Posterior cingulate gyrus (tissue), 11 donors: ENCODE measurements at places on chromosomes 2 and 18.

DNA sequence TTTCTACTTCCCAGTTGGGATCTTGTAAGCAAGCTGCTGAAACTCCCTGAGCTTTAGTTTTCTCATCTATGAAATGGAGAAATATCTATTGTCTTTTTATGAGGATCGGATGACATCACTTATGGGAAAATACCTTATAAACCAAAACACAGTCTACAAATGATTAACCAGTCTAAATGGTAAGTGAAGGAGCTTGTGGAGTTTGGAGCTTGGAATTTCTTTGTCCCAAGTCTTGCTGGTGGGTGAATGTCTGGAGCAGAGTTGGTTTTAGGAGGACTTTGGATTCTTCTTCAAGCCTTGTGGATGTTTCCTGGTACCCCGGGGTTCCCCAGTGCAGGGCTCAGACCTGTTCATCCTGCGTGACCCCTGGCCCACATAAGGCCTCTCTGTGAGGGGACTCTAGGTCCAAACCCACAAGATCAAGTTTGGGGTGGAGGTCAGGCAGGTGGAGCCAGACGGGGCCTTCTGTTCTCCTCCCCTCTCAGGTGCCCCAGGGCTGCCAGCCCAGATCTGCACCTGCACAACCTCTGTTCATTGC is 43.2 kb downstream of the FOSL2 start:
- DNase-seq, result no peak

DNA sequence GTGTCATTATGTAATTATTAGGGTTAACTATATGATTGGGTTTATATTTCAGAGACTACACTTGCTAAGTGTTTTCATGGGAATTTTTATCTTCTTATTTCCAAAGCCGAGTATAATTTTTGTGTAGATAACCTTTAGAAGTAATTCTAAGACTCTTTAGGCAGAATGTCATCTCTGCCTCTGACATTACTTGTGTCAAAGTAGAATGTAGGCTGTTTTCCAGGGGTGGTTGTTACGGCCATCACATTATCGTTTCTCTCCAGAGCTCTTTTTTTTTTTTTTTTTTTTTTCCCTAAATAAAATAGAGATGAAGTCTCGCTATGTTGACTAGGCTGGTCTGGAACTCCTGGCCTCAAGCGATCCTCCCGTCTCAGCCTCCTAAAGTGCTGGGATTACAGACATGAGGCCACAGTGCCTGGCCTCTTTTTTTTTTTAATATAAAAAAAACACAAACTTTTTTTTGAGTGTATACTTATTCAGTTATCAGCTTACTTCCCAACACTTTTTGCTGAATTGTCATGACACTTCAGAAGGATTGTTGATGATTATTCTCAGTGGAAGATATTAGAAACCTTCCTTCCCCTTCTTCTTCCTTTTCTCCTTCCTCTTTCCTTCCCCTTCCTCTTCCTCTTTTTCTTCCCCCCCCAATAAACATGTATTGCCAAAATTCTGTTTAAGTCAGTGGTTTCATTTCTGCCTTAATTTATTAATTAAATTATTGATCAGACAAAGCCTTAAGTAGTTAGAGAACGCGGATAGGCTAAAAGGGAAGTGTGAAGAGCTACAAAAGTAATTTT is 2.3 kb downstream of the PIKFYVE start:
- DNase-seq, result no peak

DNA sequence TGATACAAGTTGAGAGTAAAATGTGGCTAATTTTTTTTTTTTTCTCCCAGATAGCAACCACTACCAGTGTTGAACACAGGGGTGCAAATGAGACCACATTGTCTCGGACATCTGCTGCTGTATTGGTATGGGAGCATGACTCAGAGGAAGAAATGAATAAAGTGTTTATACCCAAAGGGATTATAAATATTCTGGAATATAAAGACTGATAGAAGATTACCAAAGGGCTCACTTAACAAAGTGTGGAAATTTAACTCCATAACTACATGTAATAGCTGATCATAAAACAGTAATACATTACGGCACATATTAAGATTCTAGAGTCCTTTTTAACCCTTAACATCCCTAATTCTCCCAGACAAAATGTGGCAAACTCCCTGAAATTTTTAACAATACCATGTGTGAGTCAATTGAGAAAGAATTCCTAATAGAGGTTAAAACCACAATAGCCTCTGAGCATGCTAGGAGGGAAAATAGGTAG is 1023.0 kb upstream of the ACVR2A start:
- no peak for DNase-seq

- DNase-seq, result no peak
Measured at GRCh38 chr18:78898066-78898465, 81.6 kb upstream of the SALL3 start.

DNA sequence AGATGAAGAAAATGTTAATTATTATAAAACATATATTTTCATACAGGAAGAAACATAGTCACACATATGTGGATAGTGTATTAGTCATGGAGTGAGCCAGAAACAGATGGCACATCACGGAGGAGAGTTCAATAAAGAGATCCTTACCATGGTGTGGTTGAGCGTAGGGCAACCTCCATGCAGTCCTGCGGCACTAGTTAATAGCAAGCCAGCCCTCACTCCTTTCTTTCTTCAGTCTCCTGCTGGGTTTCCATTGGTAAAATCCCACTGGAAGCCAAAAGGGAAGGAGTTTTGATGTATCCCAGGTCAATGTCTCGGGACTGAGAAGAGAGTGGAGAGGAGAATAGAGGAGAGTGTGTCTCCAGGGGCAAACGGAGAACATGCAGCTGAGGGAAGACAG is 328.1 kb downstream of the NR4A2 start:
- DNase-seq, result no peak

DNA sequence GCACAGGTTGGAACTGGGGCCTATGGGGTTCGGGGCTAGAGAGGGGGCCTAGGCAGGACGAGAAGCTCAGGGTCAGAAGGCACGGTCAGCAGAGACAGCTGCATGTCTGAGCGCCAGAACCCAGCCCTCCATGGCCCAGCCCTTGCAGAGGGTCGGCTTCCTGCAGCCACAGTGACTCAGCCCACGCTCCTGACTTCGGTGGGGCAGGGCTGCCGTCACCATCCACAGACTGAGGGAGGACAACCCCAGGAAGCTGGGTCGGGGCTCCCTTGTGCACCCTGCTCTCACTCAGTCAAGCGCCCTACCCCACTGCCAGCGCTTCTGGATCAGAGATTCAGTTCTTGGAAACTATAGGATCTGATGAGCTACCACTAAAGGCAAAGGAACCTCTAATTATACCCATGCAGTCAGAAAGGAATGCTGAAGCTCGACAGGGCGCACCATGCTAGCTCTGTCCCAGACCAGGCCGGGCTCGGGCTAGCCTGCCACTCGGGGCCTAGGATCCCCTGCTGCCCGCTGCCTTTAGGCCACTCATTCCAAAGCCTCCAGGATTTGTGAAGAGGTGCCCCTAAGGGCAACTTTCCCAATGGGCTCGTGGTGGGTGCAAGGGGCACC is 3.0 kb downstream of the ACTR1B start:
- DNase-seq, result no peak

GRCh38 chr2:230319211-230319862 is 7.7 kb upstream of the SP140L start:
- no peak for DNase-seq

- no peak for DNase-seq
Measured at GRCh38 chr2:30653847-30654246, 153.4 kb downstream of the CAPN13 start.

DNA sequence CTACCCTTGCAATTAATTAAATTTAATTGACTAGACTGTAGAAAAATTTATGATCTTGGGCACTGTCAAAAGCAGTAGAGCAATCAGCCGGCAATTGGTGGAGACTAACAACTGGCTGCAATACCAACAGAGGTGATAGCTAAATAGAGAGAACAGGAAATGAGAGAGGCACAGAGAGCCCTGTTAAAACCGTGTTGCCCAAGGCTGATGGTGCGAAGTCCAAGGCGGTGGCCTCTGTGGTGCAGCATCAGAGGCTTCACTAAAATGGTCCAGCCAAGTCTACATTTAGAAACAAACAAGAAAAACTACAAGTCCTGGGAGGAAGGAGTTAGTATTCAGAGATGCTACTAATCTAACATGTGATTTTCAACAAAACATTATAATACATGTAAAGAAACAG is 115.6 kb downstream of the NETO1 start:
- DNase-seq, result no peak

GRCh38 chr2:104781151-104781550 is 72.8 kb upstream of the POU3F3 start:
- DNase-seq, result no peak

GRCh38 chr18:77763530-77764145 is 514.0 kb downstream of the GALR1 start:
- DNase-seq, result no peak

- DNase-seq, result no peak
Measured at GRCh38 chr2:146540271-146540932, 1304.4 kb upstream of the ACVR2A start.

- no peak for DNase-seq
Measured at GRCh38 chr2:177207101-177207500, 5.5 kb upstream of the HNRNPA3 start.
